ENCODE measurements at places on chromosomes 11 and 22.

DNA sequence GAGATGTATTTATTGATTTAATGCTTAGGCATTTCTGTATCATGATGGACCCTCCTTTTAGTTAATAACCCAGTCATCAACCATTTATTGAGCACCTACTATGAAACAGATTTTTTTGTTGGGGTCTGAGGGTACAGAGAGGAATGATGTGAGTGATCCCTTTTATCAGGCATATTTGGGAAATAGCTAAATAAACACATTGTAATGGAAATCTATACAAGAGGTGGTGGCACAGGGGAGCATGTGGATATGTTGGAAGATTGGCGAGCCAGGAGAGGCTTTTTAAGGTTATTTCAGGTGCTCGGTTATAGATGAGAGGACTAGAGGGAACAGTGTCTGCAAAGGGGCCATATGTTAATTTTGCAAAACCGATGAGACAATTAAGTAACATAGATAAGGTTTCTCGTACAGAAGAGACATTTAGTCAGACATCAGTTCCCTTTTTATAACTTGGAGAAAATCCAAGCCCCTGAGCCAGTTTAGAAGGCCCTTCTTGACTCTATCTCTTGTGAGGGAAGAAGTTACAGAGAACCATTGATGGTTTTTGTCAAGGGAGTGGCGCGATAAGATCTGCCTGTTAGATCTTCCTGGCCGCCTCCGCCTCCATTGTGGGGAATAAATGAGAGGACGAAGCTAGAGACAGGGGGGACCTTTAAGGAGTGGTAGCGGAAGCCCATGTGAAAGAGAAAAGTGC lies 2.0 kb downstream of the ATXN10 start:
- no peak for DNase-seq

DNA sequence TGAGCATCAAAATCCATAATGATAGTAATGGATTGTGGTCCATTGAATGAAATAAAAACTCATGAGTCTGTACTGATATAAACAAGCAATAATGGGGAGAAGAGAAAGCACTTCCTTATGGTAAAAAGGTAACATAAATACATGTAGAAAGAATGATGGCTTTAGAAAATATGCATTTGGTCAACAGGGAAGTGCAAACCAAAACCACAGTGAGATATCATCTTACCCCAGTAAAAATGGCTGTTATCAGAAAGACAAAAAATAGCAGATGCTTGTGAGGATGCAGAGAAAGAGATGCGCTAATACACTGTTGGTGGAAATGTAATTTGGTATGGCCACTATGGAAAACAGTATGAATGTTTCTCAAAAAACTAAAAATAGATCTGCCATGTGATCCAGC lies 6.9 kb upstream of the MMP20 start:
- no peak for DNase-seq

DNA sequence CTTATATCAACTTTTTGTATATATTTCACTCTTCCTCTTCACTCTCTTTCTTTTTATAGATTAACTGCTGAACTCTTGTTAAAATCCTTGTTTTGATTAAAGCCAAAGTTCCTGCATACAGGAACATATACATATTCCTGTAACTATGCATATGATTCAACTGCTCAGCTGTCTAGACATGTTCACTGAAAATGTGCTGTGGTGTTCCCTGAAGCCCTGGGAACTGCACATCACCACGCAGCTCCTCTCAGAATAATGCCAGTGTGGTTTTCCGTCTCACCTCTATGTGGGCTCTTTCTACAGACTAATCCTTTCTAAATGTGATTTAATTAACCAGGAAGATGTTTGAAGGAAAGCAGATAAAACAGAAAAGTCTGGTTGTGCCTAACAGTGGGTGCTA lies 25.6 kb upstream of the MMP12 start:
- DNase-seq = no peak

GRCh38 chr11:66227700-66228099 lies 40.7 kb upstream of the RAB1B start:
- DNase-seq = no peak

DNA sequence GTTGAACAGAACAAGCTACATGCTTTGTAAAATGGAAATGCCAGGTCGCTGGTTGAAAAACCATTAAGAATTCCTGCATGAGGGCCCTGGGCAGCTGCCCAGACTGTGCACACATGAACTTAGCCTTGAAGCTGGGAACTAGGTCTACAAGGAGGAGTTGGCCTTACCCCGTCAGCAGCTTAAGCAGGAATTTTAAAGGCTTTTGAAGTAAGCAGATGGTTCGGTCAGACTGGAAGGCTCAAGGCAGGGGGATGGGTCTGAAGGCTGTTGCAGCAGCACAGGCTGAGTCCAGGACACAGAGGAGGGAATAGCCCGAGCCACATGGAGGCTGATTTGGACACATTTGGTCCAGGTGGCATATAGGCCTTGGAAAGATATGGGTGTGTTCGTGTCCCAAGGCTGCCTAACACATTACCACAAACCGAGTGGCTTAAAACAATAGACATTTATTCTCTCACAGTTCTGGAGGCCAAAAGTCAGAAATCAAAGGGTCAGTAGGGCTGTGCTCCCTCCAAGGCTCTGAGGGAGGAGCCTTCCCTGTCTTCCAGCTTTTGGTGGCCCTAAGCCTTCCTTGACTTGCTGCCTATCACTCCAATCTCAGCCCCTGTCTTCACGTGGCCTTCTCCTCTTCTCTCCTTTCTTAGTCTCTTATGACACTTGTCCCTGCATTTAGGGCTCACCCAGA lies 11.6 kb downstream of the LIF start:
- no peak for DNase-seq

- DNase-seq = no peak
Observed at GRCh38 chr22:27019827-27020226, 362.4 kb downstream of the MIAT start.

- peak; percentile 35 for DNase-seq
Observed at GRCh38 chr22:44702479-44703198, 635 bp downstream of the PRR5 start.

- DNase-seq = no peak
Observed at GRCh38 chr11:12174477-12175143, 64.2 kb downstream of the MICAL2 start.

- no peak for DNase-seq
Observed at GRCh38 chr11:134052395-134052987, 16.4 kb upstream of the JAM3 start.

Measured in HEK293T (cell line).